NB4 (cell line): ENCODE measurements at places on chromosomes 4 and X.

DNA sequence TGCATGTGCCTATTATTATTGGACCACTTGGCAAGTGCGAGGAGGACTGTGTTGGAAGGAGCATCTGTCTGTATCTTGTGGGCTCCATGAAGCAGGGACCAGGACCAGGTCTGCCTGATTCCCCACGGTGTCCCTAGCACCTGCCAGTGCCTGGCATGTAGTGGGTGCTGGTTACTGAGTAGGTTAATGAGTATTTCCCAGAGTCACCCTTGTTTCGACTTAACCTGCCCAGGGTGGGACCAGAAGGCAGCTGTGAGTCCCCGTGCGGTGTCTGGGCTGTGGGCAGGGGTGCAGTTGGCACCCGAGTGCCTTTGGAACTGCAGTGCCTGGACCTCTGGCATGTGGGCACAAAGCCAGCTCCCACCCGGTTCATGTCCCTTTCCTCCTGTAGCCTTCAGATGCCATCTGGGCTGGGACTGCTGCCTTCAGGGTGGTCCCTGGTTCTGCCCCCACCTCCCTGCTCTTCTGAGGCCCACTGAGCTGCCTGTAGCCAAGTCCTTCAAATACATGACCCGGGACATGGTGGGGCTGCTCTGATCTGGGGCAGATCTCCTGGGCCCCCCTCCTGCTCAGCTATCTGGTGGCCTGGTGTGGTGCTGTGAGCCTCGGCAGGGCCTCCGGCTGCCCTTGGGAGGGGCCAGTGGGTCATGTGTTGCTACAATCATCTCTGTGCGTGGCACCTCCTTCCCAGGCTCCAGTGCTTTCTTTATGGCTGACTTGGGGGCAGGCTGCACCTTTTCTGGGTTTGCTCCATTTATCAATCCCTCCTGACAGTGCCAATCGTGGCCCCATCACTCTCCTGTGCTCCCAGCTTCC lies 53.0 kb upstream of the SORCS2 start:
- DNase-seq, result no peak

DNA sequence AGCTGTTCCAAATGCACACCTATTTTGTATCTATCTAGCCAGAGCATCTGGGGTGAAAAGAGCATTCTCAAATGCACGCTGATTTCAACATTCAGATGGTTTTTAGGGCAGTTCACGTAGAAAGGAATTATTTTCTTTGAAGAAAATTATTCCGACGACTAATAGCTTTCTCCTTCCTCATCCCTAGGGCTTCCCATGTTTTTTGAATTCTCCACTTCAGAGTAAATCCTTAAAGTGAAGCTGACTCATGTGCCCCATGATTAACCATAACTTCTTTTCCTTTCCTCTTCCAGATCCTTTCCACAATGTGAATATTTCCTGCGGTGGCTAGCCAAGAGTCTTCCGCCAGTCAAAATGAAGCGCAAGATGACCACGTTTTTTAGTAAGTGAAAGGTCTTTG lies 86.7 kb upstream of the PDHA1 start:
- no peak for DNase-seq

DNA sequence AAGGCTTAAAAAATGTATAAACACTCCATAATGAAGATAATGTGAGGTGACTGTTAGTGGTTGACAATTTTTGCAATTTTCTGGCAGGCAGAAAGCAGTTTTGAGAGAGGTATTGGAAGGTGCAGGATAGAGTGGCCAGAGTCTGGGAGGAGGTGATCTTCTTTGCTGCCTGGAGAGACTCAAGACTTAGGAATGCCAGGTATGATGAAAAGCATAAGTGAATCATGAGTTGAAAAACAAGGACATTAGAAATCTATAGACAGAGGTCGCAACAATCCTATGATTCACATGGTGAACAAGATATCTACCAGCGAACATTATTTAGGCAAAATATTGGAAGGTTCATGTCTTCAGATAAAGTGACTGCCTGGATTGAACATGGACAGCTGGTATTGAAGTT lies 118.5 kb downstream of the CFAP299 start:
- DNase-seq, result no peak

DNA sequence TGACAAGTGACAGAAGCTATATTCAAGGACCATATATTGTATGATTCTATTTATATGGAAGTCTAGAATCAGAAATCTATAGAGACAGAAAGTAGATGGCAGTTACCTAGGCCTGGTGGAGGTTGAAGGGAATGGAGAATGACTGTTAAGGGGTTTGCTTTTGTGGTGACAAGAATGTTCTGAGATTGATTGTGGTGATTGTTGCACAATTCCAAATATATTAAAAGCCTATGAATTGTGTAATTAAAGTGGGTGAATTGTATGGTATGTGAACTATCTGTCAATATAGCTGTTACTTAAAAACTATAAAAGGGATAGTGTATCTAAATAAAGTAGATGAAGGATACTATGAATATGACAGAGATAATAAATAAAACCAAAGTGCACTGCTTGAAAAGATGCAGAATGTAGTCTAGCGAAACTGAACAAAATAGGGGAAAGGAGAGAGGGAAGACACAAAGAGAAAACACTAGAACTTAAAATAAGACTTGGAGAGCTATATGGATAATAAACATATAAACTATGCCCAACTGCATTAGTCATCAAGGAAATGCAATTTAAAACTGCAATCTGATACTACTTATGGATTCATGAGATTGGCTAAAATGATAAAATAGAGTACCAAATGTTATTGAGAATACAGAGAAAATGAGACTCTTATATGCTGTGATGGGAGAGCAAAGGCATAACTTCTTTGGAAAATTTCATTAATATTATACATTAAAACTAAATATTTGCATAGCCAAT lies 82.1 kb upstream of the BANK1 start:
- DNase-seq, result no peak

GRCh38 chrX:107710617-107711391 lies 64.8 kb downstream of the TSC22D3 start:
- peak; percentile 94 for DNase-seq

- DNase-seq, result no peak
These were observed 351.2 kb downstream of the BMPR1B start for GRCh38 chr4:95108883-95109421.
